ENCODE measurements at places on chromosomes 13 and 19. TPM values are rescaled to one million over a fixed set of nuclear protein-coding genes. Genes with fewer than 3 reads are reported as not detected.

Gene CNN1
- 236 TPM for total RNA-seq

Gene CRLF1
- 29.6 TPM for total RNA-seq

Gene FPR3
- 3.2 TPM for total RNA-seq

Gene NHLRC3
- 13.2 TPM for total RNA-seq

Gene ZNF577
- total RNA-seq, result 9.4 TPM

Gene SIGLEC12
- not detected for total RNA-seq

Gene UCHL3
- 22.9 TPM for total RNA-seq

Gene RNF113B
- total RNA-seq, result not detected

Gene NLRP12
- total RNA-seq, result 0.57 TPM

Data from cardiac septum (tissue), 1 donor.